ENCODE measurements at places on chromosomes 16 and 17.

- DNase-seq, result no peak
Observed at GRCh38 chr17:65677932-65678331, 116.5 kb upstream of the AXIN2 start.

- peak; percentile 25 for DNase-seq
Observed at GRCh38 chr17:49971848-49972485, 3.0 kb downstream of the DLX4 start.

- no peak for DNase-seq
Observed at GRCh38 chr17:38550661-38551060, 55.1 kb downstream of the SRCIN1 start.

GRCh38 chr17:82623707-82624106 lies 24.5 kb downstream of the WDR45B start:
- no peak for DNase-seq

DNA sequence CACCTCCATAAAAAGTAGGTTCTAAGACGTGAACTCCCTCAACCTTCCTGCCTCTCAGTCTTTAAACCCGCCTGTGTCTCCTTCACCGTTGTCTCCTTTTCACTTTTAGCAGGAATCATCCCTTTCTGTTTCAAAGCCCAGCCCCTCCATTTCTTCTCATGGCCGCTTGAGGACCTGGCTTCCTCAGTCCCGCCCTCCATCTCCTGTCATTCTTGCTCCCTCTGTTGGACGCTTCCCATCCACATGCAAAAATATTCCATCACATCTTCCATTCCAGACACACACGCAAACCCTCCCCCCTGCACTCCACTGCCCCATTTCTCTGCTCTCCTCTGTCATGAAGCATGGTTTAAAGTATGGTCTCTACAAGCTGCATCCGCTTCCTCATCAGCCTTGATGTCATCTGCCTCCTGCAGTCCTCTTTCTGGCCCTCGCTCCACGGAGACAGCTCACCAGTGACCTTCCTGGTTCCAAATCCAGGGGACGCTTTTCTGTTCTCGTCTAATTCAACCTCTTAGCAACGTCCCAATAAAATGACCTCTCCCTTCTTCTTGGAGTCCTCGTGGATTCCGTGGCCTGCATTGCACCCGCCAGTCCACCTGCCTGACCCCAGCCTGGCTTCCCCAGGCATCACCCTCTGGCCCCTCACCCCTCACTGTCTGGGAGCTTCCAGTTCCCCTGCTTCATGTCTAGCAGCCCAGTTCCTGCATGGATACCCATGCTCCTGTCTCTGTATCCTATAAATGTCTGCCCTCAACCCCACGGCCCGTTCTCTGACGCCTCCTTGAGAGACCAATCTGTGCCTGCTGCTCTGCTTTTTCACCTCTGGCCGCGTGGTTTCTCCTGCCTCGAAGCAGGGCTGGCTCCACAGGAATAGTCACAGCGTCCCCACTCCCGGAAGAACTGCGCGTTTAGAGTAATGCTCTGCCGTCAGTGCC lies 26.2 kb downstream of the ANKRD40 start:
- DNase-seq, result no peak

- no peak for DNase-seq
Observed at GRCh38 chr16:66224626-66225025, 141.9 kb upstream of the CDH5 start.

GRCh38 chr17:79325709-79326430 lies 251.2 kb downstream of the ENGASE start:
- DNase-seq, result no peak

GRCh38 chr17:31309556-31309955 lies 4.3 kb downstream of the EVI2B start:
- DNase-seq, result no peak

- DNase-seq, result no peak
Observed at GRCh38 chr16:50915120-50915519, 173.2 kb downstream of the CYLD start.

GRCh38 chr17:28182559-28182958 lies 136.4 kb upstream of the TMEM97 start:
- no peak for DNase-seq

DNA sequence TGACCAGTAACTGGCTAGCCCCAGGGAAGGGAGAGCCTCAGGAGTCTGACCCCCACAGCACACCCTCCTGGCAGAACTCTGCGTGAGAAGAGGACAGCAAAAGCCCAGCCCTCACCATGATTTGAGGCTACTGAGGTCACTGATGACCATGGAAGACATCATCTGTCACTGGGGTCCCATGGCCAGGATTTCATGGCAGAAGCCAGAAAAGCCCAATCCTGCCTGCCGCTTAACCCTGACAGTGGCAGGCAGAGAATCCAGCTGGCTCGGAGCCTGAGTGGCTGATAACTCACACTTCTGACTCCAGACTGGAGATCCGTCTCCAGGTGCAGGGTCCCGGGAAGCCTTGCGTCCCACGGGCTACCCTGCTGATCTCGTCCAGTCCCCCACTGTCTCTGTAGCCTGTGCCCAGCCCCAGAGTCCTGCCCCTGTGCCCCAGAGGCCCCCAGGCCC lies 17.5 kb downstream of the GRIN2C start:
- DNase-seq, result no peak

DNA sequence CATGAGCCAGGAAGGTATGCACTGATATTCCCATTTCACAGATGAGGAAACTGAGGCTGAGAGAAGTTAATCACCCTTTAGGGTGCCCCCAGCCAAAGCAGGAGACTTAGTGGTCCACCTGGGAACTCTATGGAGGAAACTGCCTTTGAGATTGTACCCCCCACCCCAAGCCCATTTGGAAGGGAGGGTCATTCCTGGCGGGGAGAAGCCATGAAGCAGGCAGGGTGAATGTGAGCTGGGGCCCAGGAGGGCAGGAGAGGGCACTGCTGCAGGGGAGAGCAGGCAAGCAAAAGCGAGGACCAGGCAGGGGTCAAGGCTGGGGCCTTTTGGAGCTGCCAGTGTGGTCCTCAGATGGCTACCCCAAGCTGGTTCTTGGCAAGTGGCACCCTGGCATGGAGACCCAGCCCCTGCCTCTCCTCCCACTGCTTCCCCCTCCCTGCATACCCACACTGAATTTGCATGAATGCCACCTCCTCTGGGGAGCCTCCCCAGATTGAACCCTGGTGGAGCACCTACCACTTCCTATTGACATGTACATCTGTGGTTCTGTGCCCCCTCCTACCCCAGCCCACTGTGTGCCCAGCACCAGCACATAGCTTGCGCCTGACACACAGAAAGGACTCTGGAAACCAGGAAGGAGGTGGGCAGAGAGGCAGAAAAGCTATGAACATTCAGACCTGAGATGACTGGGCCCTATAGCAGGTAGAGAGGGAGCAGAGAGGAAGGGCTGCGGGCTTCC lies 965 bp upstream of the TMC6 start:
- DNase-seq, result peak; percentile 53

GRCh38 chr17:36937959-36938565 lies 787 bp downstream of the LHX1 start:
- peak; percentile 32 for DNase-seq

DNA sequence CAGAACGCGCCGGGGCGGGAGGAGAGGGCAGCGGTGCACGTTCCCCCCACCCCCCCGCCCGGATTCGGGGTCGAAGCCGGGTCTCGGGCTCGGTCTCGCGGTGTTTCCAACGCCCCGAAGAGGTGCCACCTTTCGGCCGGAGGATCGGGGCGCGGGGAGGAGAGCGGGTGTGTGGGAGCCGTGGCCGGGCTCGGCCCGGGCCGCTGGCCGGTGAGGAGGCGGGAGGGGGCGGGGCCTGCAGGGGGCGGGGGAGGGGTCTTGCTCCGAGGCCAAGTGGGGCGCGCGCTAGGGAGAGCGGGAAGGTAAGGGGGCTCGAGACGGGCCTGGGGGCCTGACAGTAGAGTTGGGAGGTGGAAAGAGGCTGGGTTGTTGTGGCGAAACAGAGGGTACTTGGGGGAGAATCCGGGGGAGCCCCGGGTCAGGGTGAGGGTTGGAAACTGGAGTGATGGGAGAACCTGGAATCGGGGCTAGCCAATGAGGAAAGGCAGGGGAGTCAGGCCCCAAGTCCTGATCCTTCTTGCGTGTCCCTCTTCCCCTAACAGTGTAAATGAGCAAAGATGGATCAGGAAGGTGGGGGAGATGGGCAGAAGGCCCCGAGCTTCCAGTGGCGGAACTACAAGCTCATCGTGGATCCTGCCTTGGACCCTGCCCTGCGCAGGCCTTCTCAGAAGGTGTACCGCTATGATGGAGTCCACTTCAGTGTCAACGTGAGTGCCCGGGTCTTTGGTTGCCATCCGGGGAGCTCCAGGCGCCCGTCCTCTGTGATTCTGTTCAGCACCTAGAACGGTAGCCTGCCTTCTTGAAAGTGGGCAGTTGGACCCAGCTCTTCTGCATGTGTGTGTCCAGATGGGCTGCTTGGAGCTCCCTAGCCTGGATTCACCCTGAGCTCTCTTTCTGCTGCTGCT lies 873 bp downstream of the SETD1A start:
- no peak for DNase-seq

DNA sequence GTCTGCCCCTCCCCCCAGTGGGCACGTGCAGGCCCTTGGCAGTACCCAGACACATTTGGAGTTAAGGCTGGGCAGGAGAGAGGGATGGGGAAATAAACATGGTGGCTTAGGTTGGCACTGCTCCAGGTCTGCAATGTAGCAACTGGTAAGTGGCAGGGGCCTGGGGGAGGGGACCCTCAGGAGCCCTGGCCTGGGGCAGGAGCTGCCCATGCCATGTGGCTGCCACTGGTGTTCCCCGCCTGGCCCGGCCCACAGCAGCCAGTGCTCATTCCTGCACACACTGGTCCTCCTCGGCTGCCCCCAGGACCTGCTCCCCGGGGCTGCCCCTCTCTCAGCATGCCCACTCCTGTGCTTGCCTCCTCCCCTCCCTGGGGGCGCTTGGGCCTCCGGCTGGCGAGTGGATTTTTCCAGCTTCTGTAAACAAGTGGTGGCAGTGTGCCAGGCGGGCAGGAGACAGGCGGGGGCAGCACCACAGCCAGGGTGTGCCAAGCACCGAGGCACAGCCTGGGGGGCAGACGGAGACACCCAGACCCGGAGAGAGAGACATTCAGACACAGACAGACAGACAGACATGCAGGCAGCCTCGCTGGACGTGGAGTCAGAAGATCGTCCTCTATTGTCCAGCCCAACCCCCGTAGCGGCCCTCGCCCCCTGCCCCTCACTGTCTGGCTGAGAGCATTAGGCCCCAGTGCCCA lies 9.4 kb downstream of the THRA start:
- no peak for DNase-seq

- no peak for DNase-seq
Observed at GRCh38 chr16:2186064-2186463, 10.3 kb downstream of the CASKIN1 start.

- DNase-seq, result no peak
Observed at GRCh38 chr16:9793623-9794022, 388.6 kb downstream of the GRIN2A start.

DNA sequence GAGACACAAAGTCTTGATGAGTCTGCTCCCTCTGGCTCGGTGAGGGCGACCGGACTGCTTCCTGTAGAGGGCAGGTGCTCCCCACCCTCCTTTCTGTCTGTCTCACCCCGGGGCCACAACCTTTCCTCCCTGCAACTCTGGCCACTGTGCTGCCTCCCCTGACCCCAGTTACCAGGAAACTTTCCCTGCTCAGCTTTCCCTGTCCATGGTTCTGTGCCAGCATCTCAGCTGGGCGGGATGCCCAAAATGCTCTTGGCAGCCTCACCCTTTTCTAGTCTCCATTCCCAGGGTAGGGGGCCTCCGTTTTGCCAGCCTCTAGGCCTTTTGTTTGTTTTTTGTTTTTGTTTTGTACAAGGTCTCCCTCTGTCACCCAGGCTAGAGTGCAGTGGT lies 1.4 kb downstream of the PLD2 start:
- DNase-seq, result no peak

DNA sequence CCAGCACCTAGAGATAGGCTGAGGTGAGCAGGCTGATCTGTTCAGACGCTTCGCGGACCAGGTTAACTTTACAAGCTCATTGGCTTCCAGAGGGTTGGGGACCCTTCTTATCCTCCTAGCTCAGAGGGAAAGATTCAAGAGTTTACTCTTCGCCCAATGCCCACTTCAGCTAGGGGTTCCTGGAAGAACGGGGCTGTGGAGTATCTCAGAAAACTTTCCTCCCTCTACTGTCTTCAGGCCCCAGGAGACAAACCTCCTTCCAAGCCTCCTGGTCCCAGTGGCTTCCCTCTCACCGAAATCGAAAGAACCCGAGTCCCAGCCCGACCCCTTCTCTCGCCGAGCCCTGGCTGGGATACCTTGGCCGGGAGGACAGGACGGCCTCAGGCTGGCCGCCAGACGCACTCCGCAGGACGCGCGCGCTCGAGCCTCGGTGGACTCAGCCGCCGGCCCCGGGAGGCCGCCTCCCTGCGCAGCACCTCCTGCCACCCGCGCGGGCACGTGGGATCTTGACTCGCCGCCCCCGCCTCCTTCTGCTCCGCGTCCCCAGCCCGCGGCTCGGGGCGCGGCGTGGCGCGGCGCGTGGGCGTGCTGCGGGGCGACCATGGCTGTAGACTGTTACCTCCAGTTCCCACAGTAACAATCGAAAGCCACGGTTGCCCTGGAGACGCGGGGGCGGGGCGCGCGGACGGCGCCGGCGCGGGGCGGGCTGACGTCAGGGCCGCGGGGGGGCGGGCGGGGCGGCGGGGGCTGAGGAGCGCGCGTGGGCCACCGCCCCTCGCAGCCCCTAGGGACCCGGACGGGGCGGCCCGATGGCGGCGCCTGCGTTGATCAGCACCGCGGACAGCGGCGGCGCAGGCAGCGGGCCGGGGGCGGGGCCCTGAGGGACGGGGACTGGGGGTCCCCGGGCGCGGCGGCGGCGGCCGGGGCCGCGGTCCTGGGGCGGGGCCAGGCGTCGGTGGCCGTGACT lies 5.3 kb upstream of the HIC1 start:
- peak; percentile 91 for DNase-seq

DNA sequence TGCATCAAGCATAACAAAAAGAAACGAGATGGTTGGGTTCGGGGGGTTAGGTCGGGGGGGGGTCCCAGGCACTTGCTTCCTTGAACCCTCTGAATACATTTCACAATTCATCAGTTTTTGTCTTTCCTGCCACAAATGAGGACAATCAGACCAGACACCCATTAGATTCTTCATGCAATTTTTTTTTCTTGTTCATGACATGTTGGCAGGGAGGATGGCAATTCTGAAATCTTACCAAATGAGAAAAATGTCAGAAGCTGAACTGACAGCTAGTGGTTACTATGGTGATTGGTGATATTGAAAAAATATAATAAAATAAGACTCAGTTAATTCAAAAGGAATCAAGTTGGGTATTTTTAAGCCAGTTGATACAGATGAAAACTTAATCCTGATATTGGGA lies 419.5 kb upstream of the PSMD7 start:
- DNase-seq, result no peak
